ENCODE measurements at places on chromosomes 3 and 15. TPM values are rescaled to one million over a fixed set of nuclear protein-coding genes. Genes with fewer than 3 reads are reported as not detected.

GRCh38 chr3:180420016-180420415 is 181.9 kb upstream of the TTC14 start:
- H3K4me3 ChIP-seq: no peak overlapping the region
- H3K4me1 ChIP-seq: no peaks in the 10 kb centered on the region
- DNase-seq: no peak
- no peaks in the 10 kb centered on the region for H3K36me3 ChIP-seq
- no peaks in the 10 kb centered on the region for H3K27me3 ChIP-seq
- no peak overlapping the region for H3K27ac ChIP-seq

- peaks cover 13% of the 10 kb centered on the region for H3K4me1 ChIP-seq
- H3K4me3 ChIP-seq: no peak overlapping the region
- no peaks in the 10 kb centered on the region for H3K27me3 ChIP-seq
- H3K36me3 ChIP-seq: no peaks in the 10 kb centered on the region
These were observed 351.6 kb downstream of the TIGIT start for GRCh38 chr3:114645392-114645791.

GRCh38 chr3:53342353-53342752 is 5.0 kb downstream of the DCP1A start:
- peaks cover 21% of the 10 kb centered on the region for H3K36me3 ChIP-seq
- peaks cover 26% of the 10 kb centered on the region for H3K4me1 ChIP-seq
- no peak overlapping the region for H3K4me3 ChIP-seq
- no peak overlapping the region for H3K27ac ChIP-seq
- no peaks in the 10 kb centered on the region for H3K27me3 ChIP-seq

DNA sequence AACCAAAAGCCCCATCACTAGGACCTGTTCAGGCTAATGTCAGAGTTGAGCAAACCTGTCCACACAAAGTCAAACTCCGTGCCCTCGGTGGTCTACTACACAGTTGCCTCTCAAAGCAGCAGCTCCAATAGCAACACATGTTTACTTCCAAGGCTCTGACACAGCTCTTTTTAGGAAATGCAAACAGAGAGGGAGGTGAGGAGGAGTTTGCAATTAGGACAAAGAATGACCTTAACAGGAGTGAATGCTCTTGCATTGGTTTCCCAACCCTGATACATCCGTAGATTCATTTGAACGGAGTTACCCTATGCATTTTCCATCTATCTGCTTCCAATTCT is 64.8 kb upstream of the GOLGA8B start:
- no peak for DNase-seq
- no peaks in the 10 kb centered on the region for H3K4me1 ChIP-seq
- no peaks in the 10 kb centered on the region for H3K27me3 ChIP-seq
- H3K27ac ChIP-seq: no peak overlapping the region
- H3K36me3 ChIP-seq: no peaks in the 10 kb centered on the region
- no peak overlapping the region for H3K4me3 ChIP-seq

DNA sequence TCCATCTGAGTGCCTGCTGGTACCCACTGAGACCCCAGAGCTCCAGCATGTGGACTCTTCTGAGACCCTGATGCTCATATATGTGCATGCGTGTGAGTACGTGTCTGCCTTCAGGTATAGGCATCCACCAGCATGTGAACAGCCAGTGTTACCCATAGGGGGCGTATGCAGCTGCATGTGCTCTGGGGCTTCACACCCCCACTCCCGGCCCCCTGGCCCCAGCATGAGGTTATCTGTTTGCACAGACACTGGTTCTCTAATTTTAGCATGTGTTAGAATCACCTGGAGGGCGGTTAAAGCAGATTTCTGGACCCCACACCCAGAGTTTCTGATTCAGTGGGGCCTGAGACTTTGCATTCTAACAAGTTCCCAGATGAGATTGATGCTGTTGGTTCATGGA is 824 bp upstream of the CILP start:
- no peak overlapping the region for H3K27ac ChIP-seq
- no peak for DNase-seq
- H3K27me3 ChIP-seq: no peaks in the 10 kb centered on the region
- no peak overlapping the region for H3K4me3 ChIP-seq
- no peaks in the 10 kb centered on the region for H3K36me3 ChIP-seq
- H3K4me1 ChIP-seq: no peaks in the 10 kb centered on the region

- no peaks in the 10 kb centered on the region for H3K36me3 ChIP-seq
- DNase-seq: peak; percentile 64
- peak overlapping the region; percentile 81 for H3K27ac ChIP-seq
- H3K4me3 ChIP-seq: no peak overlapping the region
These were observed 86.9 kb downstream of the KLF15 start for GRCh38 chr3:126270145-126270811.

- no peaks in the 10 kb centered on the region for H3K27me3 ChIP-seq
- peak overlapping the region; percentile 25 for H3K27ac ChIP-seq
- H3K36me3 ChIP-seq: peaks cover 4% of the 10 kb centered on the region
These were observed 11.8 kb downstream of the SSR3 start for GRCh38 chr3:156543043-156543555.

DNA sequence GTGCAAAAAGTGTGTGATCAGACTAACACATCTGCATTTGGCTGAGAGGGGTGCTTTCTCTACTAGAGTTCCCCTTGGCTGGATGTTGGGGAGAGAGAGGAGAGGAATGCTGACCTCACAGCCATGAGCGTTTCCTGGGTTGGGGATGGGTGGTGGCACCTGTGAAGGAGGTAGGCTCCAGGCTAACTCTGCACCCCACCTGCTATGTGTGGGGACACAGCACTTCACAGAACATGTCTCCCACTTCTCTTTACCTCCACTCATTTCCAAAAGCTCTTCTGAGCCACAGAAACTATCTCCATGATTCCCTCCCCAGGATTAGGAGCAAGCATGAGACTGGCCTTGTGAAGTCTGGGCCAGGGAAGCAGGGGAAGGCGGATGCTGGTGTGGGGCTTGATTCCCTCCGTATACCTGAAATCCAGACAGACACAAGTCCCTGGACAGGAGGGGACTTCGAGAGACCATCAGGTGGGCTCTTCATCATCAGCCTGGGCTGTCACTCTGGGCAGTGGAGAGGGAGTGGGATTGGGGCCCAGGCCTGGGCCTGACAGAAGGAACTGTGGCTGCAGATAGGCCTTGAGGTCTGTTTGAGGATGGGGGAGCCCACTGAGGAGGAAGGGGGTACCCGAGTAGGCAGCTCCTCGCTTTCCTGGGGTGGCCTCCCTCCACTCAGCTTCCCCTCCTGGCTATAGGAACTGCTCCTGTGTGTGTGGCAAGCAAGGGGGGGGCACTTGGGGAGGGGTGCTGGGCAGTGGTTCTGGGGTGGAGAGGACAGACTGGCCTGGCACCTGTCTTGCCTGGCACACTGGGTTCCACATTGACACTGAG is 40.7 kb downstream of the FEM1B start:
- H3K27me3 ChIP-seq: no peaks in the 10 kb centered on the region
- DNase-seq: no peak
- H3K4me3 ChIP-seq: no peak overlapping the region
- H3K27ac ChIP-seq: peak overlapping the region; percentile 32
- H3K36me3 ChIP-seq: peaks cover 72% of the 10 kb centered on the region

GRCh38 chr3:107441617-107442016 is 64.4 kb downstream of the CCDC54 start:
- H3K27me3 ChIP-seq: no peaks in the 10 kb centered on the region
- H3K4me1 ChIP-seq: peaks cover 5% of the 10 kb centered on the region
- H3K4me3 ChIP-seq: no peak overlapping the region
- no peak overlapping the region for H3K27ac ChIP-seq

GRCh38 chr15:62164396-62165103 is 535 bp downstream of the C2CD4B start:
- H3K27me3 ChIP-seq: no peaks in the 10 kb centered on the region
- H3K4me3 ChIP-seq: peak overlapping the region; percentile 65
- H3K27ac ChIP-seq: no peak overlapping the region
- H3K4me1 ChIP-seq: no peaks in the 10 kb centered on the region

DNA sequence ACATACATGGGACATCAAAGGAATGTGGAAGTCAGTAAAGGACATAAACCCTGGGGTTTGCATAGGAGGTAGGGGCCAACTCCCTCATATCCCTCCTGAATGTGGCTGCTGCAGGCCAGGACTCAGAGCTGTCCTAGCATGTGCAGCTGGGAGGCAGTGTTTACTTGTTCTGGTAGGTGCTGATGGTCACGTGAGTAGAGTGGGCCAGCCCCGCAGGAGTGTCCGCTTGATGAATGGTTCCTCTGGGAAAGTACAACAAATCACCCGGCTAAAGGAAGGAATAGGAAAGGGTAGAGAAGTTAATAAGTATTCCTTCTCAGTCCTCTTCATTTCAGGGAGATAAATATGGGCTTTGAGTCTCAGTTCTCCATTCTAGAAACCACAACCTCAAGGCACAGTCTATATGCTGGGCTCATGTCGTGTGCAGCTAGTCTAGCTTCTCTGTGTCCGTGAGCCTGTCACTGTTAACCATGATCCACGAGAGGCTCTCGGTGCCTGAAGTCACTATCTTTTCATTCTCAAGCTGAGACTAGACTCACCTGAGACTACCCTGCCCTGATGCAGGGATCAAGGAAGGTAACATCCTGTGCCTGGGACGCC is 17.9 kb downstream of the RIOX2 start:
- H3K4me1 ChIP-seq: no peaks in the 10 kb centered on the region
- no peak overlapping the region for H3K4me3 ChIP-seq
- H3K27me3 ChIP-seq: no peaks in the 10 kb centered on the region
- peaks cover 24% of the 10 kb centered on the region for H3K36me3 ChIP-seq
- no peak for DNase-seq
- no peak overlapping the region for H3K27ac ChIP-seq

DNA sequence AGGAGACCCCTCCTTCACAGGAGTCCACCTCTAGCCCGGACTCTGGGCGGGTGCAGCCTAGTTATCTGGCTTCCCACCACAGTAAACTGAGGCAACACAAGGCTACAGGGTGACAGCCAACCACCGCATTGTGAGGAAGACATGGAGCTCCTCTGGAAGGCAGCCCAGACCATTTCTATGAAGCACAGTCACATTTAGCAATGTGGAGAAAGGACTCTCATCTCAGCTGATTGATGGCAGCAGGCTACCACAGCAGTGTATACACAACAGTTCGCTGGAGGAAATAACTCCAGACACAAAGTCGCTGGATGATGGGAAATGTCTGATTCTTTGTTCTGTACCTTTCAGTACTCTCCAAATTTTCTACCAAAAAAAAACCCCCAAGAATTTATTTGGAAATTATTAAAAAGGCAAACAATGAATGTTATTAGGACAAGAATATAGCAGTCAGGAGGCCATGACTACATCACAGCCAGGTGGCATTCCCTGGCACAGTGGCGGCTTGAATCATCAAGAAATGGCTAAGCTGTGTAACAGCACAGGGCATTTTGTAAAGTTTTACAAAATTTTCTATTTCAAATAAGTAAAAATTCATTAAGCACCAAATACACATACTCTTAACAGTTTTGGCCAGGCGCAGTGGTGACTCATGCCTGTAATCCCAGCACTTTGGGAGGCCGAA is 40.1 kb downstream of the FAN1 start:
- H3K27me3 ChIP-seq: no peaks in the 10 kb centered on the region
- DNase-seq: no peak
- peaks cover 71% of the 10 kb centered on the region for H3K36me3 ChIP-seq
- H3K4me1 ChIP-seq: no peaks in the 10 kb centered on the region

GRCh38 chr3:160395297-160395696 is 3.7 kb downstream of the IFT80 start:
- peaks cover 14% of the 10 kb centered on the region for H3K4me1 ChIP-seq
- H3K36me3 ChIP-seq: no peaks in the 10 kb centered on the region
- H3K27me3 ChIP-seq: no peaks in the 10 kb centered on the region

DNA sequence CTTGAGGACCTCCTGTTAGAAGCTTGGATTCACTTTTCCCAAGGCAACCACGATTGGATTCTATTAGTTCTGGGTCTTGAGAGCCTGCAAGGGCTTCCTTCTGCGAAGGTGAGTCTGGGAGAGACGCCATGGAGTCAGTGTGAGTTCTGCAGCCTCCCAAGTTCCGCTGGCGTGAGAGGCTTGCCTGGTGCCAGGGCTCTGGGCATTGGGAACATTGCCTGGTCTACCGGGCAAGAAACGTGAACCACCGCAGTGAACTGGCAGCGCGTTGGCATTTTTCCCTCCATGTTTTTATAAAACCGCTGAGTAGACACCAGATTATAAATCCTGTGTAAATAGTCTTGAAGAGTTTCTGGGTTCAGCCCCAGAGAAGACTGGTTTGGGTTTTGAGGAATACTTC is 160.9 kb downstream of the IGF1R start:
- no peaks in the 10 kb centered on the region for H3K36me3 ChIP-seq
- no peak for DNase-seq
- peak overlapping the region; percentile 42 for H3K4me3 ChIP-seq
- H3K27me3 ChIP-seq: no peaks in the 10 kb centered on the region
- no peak overlapping the region for H3K27ac ChIP-seq
- H3K4me1 ChIP-seq: peaks cover 60% of the 10 kb centered on the region

GRCh38 chr15:60218256-60218655 is 179.5 kb downstream of the ANXA2 start:
- H3K4me1 ChIP-seq: no peaks in the 10 kb centered on the region
- H3K27ac ChIP-seq: no peak overlapping the region
- no peaks in the 10 kb centered on the region for H3K36me3 ChIP-seq
- no peaks in the 10 kb centered on the region for H3K27me3 ChIP-seq
- no peak overlapping the region for H3K4me3 ChIP-seq

DNA sequence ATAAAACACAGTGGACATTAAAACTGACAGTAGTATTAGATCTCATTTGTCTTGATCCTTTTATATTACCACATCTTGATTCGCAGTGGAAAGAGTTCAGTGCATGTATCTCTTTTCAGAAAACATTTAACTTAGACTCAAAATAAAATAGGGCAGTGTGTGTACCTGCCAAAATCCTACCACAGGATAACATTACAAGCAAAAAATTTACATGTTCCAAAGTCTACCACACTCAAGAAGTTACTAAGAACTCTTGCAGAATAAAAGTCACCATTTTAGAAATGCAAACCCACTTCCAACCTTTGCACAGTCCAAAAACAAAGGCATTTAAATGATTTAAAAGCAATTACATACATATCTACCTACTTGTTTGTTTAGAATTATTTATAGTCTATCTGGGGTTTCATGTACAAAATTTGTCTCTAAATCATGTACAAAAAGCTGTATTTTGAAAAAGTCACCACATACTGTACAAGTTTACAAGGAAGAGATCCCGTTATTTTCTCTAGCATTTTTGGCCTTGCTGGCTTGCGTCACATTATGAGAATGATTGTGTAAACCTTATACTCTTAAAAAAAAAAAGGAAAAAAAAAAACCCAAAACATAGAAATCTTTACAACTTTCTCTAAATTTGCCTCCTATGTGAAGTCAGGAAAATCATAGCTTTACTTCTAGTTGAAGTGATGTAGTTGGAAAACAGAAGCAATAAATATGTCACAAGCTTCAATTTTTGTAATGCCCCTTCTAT is 153.8 kb downstream of the ADAM10 start:
- no peaks in the 10 kb centered on the region for H3K4me1 ChIP-seq
- DNase-seq: no peak
- H3K27ac ChIP-seq: no peak overlapping the region
- no peak overlapping the region for H3K4me3 ChIP-seq
- H3K36me3 ChIP-seq: no peaks in the 10 kb centered on the region

The PRKCI gene
- total RNA-seq: 52.9 TPM

The PLA2G4E gene
- not detected for total RNA-seq

The XIRP1 gene
- not detected for total RNA-seq

The KNL1 gene
- total RNA-seq: 11.4 TPM

The MYO5C gene
- total RNA-seq: 3.0 TPM

The AQP9 gene
- total RNA-seq: 10.0 TPM

The SLC9A9 gene
- total RNA-seq: 60.1 TPM

The REC114 gene
- total RNA-seq: not detected

Measured in thoracic aorta (tissue), 2 donors.